BJ (cell line): ENCODE measurements at places on chromosomes 2 and 18.

DNA sequence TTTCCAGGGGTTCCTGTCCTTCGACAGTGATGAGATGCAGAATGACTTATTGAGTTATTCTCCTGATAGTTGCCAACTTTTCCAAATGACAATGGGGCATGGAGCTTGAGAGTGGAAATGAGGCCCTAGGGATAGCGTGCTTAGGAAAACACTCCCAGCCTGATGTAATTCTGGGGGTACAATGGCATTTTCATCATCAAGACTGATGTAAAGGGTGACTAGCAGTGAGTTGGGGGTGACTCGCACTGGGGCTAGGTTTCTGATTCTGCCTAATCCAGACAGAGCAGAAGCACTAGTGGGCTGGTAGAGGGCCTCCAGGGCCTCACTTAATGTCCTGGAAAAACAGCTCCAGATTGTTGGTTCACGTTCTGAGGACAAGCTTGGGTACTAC lies 34.0 kb upstream of the IL37 start:
- no peak for DNase-seq

DNA sequence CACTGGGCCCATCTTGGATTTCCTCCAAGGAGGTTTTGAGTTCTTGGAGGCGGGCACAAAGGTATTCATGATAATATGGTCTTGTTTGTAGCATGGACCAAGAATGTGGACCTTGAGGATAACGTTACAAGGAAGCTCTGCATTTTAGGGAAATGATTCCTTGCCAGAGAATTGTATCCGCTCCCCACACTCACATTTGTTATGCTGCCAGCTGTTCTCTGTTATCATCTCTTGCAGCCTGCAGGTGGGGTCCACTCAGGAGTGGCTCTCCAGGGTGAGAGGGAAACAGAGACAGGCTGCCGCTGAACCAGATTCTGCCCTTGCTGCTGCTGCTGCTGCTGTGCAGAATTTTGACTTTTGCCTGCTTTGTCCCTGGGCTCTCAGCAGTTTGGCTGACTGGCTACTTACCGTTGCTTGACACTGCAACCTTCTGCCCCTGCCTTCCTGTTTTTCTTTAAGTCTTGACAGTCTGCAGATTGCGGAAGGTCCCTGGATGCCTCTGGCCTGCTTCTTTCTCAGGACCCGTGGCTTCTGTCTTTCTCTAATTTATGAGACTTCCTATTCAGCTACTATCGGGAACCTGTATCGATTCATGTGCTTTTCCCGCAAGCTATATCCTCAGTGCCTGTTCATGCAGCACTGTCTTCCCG lies 122.3 kb upstream of the DOCK10 start:
- DNase-seq = no peak

- DNase-seq = no peak
Measured at GRCh38 chr2:179771791-179772190, 89.6 kb downstream of the ZNF385B start.

DNA sequence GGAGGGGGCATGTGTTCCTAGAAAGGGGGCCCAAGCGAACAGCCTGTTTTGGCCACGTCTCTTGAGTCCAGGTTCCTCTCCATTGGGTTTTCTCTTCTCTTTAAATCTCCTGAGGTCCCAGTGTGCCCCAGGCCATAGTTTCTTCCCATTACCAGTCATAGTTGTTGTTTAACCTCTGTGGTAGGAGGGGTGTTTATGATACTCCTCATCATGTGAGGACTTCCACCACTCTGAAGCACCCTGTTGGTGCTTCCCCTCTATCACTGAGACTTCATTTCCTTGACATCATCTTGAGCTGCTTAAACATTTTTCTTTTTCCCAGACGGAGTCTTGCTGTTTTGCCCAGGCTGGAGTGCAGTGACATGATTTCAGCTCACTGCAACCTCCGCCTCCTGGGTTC lies 45.9 kb downstream of the WIPF1 start:
- DNase-seq = no peak

- DNase-seq = no peak
Measured at GRCh38 chr18:78740876-78741275, 238.7 kb upstream of the SALL3 start.

GRCh38 chr2:3290655-3291054 lies 87.0 kb downstream of the EIPR1 start:
- no peak for DNase-seq

DNA sequence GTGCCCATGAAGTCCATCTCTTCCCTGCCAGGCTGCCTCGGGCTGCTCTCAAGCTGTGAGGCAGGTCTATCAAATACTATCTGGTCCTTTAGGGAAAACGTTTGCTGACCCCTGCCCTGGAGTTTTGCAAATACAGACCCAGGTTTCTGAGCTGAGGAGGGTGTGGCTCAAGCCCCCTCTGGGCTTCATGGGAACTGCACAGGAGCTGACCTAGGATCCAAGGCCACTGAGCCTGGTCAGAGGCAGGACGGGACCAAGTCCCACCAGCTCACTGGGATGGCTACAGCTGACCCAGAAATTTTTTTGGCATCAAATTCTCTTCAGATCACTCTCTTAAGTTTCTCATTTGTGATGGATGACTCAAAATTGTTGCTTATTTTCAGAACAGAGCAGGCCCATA lies 14.1 kb downstream of the ZNF516 start:
- DNase-seq = no peak

DNA sequence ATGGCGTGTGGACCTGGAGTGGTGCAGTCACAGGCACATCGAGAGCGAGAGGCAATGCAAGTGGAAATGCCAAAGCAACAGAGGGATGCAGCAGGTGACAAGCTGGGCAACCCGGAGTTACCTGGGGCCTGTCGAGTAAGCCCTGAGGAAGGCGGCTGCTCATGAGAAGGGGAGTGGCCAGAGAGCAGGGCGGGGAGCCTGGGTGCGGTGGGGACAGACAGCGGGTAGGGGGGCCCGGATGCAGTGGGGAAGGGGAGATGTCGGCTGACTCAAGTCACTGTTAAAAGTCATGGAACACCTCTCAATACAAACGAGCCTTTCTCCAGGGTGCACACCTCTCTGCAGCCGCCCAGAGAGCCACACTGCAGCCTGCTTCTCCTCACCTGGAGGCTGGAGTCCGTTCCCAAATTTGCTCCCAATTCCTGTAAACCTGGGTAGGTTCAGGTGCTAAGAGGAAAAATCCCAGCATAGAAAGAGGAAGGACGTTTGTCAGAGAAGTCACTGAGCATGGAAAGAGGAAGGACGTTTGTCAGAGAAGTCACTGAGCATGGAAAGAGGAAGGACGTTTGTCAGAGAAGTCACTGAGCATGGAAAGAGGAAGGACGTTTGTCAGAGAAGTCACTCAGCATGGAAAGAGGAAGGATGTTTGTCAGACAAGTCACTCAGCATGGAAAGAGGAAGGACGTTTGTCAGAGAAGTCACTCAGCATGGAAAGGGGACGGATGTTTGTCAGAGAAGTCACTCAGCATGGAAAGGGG lies 71.7 kb upstream of the TWIST2 start:
- DNase-seq = no peak

GRCh38 chr18:37702841-37703240 lies 137.2 kb upstream of the CELF4 start:
- DNase-seq = no peak

DNA sequence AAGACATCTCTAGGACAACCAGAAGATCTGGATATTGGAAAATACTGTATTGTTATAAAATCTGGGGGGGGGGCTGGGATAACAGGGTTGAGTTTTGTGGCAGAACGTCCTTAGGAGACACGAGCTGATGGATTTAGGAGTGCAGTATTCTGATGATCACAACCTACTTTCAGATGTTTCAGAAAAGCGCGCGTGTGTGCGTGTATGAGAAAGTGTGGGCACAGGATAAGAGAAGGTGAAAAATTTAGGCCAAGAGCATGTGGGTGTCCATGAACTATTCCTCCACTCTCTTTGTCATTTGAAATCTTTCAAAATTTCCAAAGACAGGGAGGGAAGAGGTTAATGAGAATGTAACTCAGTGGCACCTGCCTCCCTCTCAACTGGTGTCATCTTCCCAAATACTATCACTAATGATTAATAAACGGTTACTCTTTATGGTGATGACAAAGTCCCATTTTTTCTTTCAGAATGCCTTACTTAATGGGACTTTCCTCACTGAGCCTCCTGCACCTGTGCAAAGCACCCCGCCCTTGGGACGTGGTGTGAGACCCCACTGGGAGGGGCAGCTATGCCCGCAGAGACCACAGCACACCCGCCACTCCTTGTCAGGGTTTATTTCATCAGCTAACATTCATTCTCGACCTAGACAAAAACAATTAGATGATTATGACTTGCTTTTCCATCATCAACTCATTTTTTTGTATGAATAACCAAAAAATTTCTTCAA lies 53.6 kb downstream of the HS6ST1 start:
- no peak for DNase-seq

DNA sequence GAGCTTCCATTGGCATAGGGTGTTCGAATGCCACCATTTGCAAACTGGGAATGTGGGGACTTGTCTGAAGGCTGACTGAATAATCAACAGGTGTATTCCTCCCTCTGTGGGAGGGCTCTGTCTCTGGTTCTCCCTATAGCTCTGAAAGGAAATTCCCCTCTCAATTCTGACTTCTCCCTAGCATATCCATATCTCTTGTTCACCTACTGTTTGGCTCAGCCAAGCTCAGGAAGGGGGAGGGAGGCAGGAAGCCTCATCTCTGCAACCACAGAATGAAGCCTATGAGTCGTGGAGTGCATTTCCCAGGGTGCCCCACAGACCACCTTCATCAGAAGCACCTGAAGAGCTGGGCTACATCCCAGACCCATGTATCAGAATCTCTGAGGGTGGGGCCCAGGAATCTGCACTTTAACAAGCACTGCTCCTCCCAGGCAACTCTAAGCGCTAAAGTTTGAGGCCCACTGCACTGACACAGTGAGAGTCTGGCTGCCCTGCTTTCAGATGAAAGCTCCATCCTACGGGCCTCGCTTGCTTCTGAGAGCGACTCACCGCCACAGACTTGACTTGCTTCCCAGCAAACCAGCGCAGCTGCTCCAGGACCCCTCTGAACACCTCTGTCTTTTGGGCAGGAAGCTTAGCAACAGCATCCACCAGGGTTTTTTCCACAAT lies 32.0 kb downstream of the XDH start:
- no peak for DNase-seq

DNA sequence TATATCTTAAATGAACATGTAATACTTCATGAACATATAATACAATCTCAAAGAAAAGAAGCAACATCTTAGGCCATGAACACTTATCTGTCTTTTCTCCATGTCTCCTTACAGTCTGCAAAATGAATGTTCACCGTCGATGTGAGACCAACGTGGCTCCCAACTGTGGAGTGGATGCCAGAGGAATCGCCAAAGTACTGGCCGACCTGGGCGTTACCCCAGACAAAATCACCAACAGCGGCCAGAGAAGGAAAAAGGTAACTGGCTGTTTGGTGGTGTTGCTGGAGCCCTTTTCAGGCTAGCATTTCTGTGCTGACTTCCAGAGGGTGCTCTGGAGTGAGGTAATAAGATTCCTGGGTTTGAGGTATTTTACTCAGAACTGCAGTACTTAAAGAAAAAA lies 295.9 kb upstream of the EPAS1 start:
- DNase-seq = no peak
